Omental fat pad (tissue), 4 donors: ENCODE measurements at places on chromosomes 4 and X. TPM values are rescaled to one million over a fixed set of nuclear protein-coding genes. Genes with fewer than 3 reads are reported as not detected.

Gene NKX6-1
- total RNA-seq = not detected

Gene UCHL1
- total RNA-seq = 205 TPM

Gene RGN
- 4.0 TPM for total RNA-seq

Gene TLR3
- 7.2 TPM for total RNA-seq

Gene NSUN7
- 1.3 TPM for total RNA-seq

Gene TCEANC
- total RNA-seq = 2.4 TPM

Gene SYNPO2
- 33.9 TPM for total RNA-seq

Gene SH3RF1
- 27.3 TPM for total RNA-seq

Gene GYPA
- not detected for total RNA-seq
